ENCODE measurements at places on chromosomes 6 and 20.

DNA sequence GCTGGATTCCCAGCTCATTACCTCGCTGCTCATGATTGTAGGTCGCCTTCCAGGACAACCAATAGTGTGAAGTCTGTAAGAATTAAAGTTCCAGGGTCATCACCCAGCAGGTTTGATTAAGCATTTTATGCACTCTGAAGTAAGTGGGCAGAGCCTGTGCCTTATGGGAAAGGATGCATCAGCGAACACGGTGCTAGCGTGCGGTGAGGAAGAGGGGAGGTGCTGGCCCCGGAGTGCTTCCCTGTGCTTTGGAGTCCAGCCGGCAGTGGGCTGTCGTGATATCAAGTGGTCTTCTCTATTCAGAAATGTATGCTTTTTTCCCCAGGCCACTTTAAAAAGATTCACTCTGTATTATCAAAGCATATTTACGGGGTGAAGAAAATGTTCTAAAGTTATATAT, 16.0 kb downstream of the DUSP22 start:
- no peak for DNase-seq

GRCh38 chr6:24448396-24448795, 41.0 kb downstream of the GPLD1 start:
- DNase-seq = no peak

- DNase-seq = no peak
These were observed 1.2 kb downstream of the RNF217 start for GRCh38 chr6:124963416-124963785.

- DNase-seq = peak; percentile 7
These were observed 17.0 kb downstream of the ADGRB3 start for GRCh38 chr6:68652117-68652536.

DNA sequence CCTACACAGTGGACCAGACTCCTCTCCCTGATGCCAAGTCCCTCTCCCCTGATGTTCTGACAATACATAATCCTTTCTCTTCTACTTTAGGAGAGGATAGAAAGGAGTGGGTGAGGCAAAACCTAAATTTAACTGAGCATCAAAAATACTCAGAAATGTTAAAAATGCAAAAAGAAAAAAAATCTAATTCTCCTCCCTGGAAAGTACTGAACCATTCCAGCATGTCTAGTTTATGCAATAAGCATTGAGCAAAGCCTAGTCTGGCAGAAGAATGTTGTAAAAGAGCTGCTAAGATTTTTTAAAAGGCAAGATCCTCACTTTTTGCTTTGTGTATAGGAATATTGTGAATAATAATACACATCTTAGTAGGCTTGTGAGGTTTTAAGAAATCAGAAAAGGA, 116.6 kb upstream of the STXBP5 start:
- no peak for DNase-seq
